ENCODE measurements at places on chromosomes 16 and 17. TPM values are rescaled to one million over a fixed set of nuclear protein-coding genes. Genes with fewer than 3 reads are reported as not detected.

Gene BCL6B
- 24.2 TPM for total RNA-seq

Gene DYNLRB2
- 0.90 TPM for total RNA-seq

Gene RHBDL3
- total RNA-seq: 3.8 TPM

Gene TVP23A
- total RNA-seq: not detected

Gene TOP2A
- total RNA-seq: 1.2 TPM

Gene CCL16
- total RNA-seq: not detected

Gene CAVIN1
- 248 TPM for total RNA-seq

Gene ST6GALNAC1
- 1.8 TPM for total RNA-seq

Gene KATNIP
- 17.5 TPM for total RNA-seq

Gene CARD14
- not detected for total RNA-seq

Gene MCRIP2
- 137 TPM for total RNA-seq

Gene DNASE1
- 5.3 TPM for total RNA-seq

Gene NATD1
- 13.8 TPM for total RNA-seq

Gene TEX14
- total RNA-seq: 0.25 TPM

Gene ITGAD
- total RNA-seq: not detected

Gene OR4D1
- total RNA-seq: not detected

Gene UNC45B
- total RNA-seq: 283 TPM

Gene ABAT
- total RNA-seq: 5.1 TPM

Gene ANKFN1
- not detected for total RNA-seq

Gene CHST4
- total RNA-seq: not detected

Gene PPP1R27
- total RNA-seq: not detected

Gene PDPR
- 36.7 TPM for total RNA-seq

Gene ATP2A1
- total RNA-seq: 0.63 TPM

Gene KRTAP9-8
- total RNA-seq: not detected

Gene CSH1
- total RNA-seq: not detected

Gene RPL27
- total RNA-seq: 522 TPM

Gene TBC1D3
- not detected for total RNA-seq

Gene CLEC3A
- total RNA-seq: not detected

Gene SCIMP
- 0.91 TPM for total RNA-seq

Gene SLC5A11
- total RNA-seq: 0.75 TPM

Gene PRSS21
- not detected for total RNA-seq

Gene ABCA10
- 5.7 TPM for total RNA-seq

Gene PPL
- 23.8 TPM for total RNA-seq

Gene SECTM1
- total RNA-seq: 3.6 TPM

Gene MT4
- not detected for total RNA-seq

Gene ZNF500
- 4.8 TPM for total RNA-seq

Gene TBX2
- 21.0 TPM for total RNA-seq

Gene SEZ6L2
- 0.81 TPM for total RNA-seq

Gene MYOCD
- 37.5 TPM for total RNA-seq

Gene KRT222
- 1.00 TPM for total RNA-seq

Gene NAGPA
- total RNA-seq: 5.8 TPM

Gene AGRP
- total RNA-seq: not detected

Data from heart left ventricle (tissue), 16 donors.